GM19239 (cell line): ENCODE measurements at places on chromosomes 2 and 18.

DNA sequence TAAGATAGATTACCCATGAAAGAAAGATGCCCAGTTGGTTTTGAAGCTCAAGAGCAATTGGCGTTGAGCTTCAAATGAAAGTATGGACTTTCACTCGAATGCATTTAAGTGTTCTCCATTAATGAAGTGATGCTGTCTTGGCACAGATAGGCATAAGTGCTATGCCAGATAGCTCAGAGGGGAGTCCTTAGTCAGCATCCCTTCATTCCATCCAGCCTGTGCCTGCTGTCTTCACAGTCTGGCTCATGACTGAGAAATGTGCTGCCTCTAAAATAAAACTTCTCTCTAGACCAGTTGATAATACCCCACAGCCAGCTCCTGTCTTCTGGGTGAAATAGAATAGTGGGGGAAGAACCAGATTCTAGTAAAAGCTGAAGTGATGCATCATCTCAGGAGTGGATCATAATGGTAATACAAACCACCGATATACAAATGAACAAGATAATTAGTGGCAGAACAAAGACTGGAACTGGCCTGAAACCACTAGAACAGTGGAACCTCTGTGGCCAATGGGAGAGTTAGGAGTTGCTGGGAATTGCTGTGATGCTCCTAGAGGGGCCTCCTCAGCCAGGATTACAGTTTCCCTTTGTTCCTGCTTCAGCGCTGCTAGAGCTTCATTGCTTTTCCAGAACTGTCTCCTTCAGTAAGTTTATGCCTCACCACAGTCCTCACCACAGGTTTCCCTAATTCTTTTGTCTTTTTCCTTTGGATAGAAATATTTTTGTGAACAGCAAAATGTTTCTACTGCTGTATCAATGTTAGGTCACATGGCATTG lies 359.3 kb downstream of the KIAA1328 start:
- no peak for DNase-seq

GRCh38 chr18:2192562-2192961 lies 378.7 kb downstream of the METTL4 start:
- no peak for DNase-seq

GRCh38 chr18:12086249-12086648 lies 7.4 kb upstream of the ANKRD62 start:
- no peak for DNase-seq

DNA sequence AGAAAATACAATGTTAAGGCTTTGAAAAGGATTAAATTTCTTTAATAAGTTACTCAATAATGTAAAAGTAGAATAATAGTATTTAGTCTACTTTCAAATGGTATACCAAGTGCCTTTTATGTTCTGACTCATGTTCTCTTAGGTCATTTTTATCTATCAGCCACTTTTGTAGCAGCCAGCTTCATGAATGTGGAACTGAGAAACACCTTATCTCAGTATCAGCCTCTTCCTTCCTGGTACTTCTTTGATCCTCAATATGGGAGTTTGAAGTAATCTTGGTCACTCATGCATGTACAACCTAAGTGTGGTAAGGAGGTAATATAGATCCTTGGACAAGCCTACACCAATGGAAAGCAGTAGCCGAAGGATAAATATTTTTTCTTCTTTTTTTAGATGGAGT lies 180.4 kb upstream of the NRXN1 start:
- DNase-seq, result no peak

DNA sequence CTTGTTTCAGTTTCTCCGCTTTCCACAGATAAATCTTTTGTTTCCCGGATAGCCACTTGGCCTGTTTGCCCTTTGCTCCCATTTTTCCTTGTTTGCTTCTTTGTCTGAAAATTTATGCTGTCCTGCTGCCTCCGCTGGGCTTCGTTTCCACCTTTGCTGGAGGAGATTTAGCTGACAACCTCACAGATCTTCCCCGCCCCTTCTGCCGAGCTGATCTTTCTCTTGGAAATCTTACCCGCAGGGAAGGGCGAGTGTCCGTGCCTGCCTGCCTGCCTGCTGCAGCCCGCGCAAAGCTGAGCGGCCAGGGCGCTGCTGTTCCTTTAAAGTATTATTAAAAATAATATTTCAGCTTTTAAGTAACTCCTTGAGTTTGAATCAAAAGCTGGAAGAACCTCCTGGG lies 1.4 kb upstream of the XRCC5 start:
- no peak for DNase-seq

GRCh38 chr2:13003500-13003899 lies 286.8 kb downstream of the TRIB2 start:
- no peak for DNase-seq

DNA sequence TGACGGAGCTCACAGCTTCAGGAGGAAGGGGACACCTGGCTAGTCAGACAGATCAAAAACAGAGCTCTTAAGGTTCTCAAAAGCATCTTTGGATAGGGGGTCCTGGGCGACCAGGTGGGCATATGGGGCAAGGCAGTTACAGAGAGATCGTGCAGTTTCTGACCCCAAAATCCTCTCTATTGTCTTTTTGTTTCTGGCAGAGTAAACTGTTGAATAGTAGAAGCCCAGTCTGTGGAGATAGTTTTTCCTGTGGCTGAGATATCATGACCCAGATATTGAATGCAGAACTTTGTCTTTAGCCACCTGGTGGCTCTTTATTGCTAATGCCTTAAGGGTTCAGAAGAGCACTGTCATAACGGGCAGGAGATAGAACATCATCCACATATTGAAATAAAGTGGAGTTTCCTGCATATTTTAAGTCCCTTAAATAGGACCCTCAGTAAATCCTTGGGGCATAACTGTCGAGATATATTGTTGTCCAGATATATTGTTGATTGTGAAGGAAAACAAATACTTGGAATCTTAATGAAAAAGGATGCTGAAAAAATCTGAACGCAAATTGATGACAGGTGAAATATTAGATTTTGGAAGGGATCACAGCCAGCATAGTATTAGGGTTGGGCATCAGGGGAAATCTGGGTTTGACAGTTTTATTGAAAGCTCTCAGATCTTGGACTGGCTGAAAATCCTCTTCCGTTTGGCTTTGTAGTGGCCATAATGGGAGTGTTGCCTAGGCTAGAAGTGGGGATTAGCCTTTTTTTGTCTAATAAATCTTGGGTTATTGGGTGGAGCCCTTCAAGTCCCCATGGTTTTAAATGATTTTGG lies 14.1 kb upstream of the ZDBF2 start:
- DNase-seq, result peak; percentile 28

GRCh38 chr2:164589522-164589921 lies 31.8 kb downstream of the GRB14 start:
- no peak for DNase-seq

DNA sequence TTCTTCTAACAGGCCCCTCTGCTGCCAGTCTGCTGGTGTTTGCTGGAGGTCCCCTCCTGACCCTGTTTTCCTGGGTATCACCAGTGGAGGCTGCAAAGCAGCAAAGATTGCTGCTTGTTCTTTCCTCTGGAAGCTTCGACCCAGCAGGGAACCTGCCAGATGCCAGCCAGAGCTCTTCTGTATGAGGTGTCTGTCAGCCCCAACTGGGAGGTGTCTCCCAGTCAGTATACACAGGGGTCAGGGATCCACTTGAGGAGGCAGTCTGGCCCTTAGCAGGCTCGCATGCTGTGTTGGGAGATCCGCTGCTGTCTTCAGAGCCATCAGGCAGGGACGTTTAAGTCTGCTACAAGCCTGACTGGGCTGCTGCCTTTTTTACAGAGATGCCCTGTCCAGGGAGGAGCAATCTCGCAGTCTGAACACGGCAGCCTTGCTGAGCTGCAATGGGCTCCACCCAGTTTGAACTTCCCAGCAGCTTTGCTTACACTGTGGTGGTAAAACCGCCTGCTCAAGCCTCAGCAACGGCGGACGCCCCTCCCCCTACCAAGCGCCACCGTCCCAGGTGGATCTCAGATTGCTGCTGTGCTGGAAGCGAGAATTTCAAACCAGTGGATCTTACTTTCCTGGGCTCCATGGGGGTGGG lies 29.9 kb downstream of the CHCHD5 start:
- no peak for DNase-seq

DNA sequence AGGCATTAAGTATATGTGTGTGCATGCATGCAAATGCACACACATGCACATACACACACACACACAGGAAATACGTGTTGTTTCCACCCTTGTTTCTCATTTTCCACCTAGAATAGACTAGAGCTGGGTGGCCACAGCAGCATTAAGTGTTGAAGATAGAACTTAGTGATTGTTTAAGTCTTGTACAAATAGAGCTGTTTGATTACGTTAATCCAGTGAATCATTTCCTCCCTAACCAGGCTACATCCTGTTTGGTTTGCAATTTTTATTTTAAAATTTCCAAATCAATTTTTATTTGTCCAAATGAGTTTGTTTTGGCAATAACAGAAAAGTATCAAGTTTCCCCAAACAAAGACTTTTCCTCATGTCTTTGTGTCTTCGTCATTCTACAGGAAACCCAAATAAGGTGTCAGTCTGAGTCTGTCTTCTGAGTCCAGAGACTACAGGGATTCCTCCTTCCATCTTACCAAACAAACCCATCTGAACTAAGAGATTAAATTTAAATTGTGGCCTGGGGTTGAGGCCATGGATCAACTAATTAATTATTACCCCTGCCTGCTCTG lies 74.6 kb upstream of the GALNT5 start:
- DNase-seq, result no peak

- DNase-seq, result peak; percentile 27
Measured at GRCh38 chr2:197838036-197838435, 33.6 kb downstream of the PLCL1 start.

DNA sequence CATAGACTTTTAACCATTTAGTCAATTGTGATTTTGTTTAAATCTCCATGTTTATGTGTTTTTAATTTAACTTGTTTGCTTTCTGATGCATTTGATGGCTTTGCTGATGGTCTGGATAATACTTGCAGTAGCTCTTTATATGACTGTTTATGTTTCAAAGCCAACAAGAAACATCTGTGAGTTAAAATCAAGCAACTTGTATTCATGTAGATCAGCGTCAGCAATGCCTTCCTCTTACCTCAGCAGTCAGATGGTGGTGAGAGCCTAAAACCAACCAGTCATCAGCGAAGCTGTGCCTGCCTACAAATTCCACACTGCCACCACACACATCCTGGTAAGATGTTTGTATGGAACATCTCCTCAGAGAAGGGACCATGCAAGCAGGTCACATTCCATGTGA lies 231.9 kb downstream of the PTGR3 start:
- no peak for DNase-seq
